ENCODE measurements at places on chromosomes 13 and 19. TPM values are rescaled to one million over a fixed set of nuclear protein-coding genes. Genes with fewer than 3 reads are reported as not detected.
A peak's percentile ranks its signal among the peaks of the same experiment; 100 is the strongest.

The SLC25A41 gene
- not detected for polyA plus RNA-seq

The ZNF99 gene
- not detected for polyA plus RNA-seq

DNA sequence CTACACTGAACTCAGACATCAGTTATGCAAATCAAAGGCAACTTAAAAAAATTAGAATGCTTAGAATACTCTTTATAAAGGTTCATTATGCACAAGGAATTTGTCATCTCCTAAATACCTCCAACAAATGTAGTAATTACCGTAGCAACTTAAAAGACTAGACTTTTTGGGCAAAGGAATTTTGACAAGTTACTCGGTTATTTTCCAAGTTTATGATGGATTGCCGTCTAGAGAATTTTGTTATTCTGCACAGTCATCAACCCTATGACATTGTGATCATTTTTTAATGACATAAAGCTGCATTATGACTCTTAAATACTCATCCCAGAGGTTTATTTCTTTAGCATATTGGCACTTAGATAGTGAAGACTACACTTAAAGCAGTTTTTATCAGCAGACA lies 71.9 kb downstream of the TRPC4 start:
- no peak overlapping the region for H3K27ac ChIP-seq
- no peak for DNase-seq
- H3K4me3 ChIP-seq = no peak overlapping the region
- no peaks in the 10 kb centered on the region for H3K36me3 ChIP-seq

DNA sequence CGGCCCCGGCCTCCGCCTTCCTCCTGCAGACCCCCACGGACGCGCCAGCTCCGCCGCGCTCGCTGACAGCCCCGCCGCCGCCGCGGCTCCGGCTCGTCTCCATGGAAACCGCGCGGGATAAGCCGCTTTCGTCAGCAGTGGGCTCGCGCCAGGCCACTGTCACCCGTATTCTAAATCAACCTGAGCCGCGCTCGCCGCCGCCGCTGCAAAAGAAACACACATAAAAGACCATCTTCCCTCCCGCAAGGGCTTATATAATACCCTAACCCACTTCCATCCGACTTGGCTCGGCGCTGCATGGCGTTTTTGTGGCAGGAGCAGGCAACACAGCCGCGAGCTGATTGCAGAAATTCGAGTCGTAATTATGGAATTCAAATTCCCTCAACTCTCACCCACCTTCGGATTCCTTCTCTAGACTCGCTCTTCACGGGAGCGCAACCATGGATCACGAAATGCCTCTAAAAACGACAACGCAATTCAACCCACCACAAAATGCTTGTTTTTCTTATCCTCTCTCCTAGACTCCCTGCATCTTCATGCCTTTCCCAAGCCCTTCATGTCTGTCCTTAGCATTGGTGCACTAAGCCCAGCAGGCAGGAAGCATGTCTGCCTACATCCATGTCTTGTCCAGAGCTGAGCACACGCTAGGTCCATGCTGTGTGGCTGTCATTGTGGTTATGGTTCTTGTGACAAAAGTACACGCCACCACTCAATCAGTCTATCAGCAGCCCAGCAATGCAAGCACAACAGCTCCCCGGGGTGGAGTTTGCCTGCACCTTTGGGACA lies at the start of gene AMER2:
Gene AMER2 (minus strand): TSS at position 772 of the 786 bp plus-strand sequence. CDS start 669 bp downstream, at position 103.
- H3K4me3 ChIP-seq = peak within 1 kb of the TSS; percentile 40
- H3K27ac ChIP-seq = no peak within 1 kb of the TSS
- no peak for DNase-seq
- H3K27me3 ChIP-seq = peaks cover 24% of the 10 kb centered on the region
- no peaks in the 10 kb centered on the region for H3K36me3 ChIP-seq

The NLRP7 gene
- polyA plus RNA-seq = 2.0 TPM

The LRRC8E gene
- polyA plus RNA-seq = not detected
